ENCODE measurements at places on chromosomes 7 and 10. TPM values are rescaled to one million over a fixed set of nuclear protein-coding genes. Genes with fewer than 3 reads are reported as not detected.

The ACTL6B gene
- total RNA-seq: not detected

The ALKBH4 gene
- total RNA-seq: 4.5 TPM

The PRLHR gene
- total RNA-seq: not detected

The PIP4K2A gene
- total RNA-seq: 12.1 TPM

The SUGCT gene
- 6.8 TPM for total RNA-seq

The TMEM236 gene
- 0.30 TPM for total RNA-seq

The UNC5B gene
- total RNA-seq: 12.8 TPM

DNA sequence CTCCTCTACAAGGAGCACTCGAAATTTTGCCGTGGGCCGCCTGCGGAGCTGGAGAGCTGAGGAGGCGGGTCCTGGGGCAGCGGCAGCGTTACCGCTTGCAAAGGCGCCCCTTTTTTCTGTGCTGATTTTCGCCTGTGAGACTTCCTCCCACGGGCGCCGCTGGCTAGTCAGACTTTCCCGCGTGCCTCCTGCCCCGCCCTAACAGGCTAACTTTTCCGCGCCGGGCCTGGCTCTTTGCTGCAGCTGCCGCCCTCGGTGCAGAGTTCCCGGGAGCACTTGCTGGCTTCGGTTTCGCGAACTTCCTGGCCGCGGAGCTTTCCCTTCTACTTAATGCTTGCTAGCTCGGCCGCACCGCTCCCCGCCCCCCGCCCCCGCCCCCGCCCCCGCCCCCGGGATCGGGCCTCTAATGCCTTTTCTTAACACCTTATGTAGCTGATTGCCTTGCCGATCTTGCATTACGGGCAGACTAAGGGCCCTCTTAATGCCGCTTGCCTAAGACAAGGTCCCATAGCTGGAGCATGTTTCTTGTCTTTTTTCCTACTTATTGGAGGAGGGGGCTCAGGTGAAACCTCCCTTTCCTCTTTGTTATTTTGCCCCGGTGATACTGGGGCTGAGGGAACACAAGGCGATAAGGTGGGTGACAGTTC, 37.9 kb upstream of the RASGEF1A start:
- DNase-seq: peak; percentile 85

DNA sequence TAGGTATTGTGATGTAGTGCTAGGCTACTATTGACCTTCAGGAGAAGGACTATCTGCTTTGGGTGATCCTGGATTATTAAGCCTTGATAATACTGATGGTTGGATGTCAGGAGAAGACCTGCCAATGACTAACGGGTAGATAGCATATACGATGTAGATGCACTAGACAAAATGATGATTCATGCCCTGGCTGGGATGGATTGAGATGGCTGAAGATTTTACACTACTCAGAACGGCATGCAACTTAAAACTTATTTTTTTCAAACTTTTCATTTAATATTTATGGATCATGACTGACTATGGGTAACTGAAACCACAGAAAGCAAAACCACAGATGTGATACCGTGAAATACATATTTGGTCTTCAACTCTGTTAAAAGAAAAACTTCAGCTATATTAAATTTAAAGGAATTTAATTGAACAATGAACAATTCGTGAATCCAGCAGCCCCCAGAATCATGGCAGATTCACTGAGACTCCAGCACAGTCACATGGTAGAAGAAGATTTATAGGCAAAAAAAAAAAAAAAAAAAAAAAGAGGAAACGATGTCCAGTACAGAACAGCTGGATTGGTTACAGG, 124.6 kb upstream of the CDK13 start:
- no peak for DNase-seq

DNA sequence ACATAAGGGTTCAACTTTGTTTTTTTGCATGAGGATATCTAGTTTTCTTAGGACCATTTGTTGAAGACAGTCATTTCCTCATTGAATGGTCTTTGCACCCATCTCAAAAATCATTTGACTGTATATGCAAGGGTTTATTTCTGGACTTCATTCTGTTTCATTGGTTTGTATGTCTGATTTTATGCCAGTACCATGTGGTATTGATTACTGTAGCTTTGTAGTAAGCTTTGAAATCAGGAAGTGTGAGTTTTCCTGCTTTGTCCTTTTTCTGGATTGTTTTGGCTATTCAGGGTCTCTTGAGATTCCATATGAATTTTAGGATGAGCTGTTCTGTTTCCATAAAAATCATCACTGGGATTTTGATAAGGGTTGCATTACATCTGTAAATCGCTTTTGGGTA, 63.9 kb downstream of the SND1 start:
- DNase-seq: no peak

GRCh38 chr7:114504586-114504985, 90.0 kb downstream of the FOXP2 start:
- DNase-seq: no peak

GRCh38 chr7:82166260-82167015, 277.1 kb downstream of the CACNA2D1 start:
- DNase-seq: no peak

DNA sequence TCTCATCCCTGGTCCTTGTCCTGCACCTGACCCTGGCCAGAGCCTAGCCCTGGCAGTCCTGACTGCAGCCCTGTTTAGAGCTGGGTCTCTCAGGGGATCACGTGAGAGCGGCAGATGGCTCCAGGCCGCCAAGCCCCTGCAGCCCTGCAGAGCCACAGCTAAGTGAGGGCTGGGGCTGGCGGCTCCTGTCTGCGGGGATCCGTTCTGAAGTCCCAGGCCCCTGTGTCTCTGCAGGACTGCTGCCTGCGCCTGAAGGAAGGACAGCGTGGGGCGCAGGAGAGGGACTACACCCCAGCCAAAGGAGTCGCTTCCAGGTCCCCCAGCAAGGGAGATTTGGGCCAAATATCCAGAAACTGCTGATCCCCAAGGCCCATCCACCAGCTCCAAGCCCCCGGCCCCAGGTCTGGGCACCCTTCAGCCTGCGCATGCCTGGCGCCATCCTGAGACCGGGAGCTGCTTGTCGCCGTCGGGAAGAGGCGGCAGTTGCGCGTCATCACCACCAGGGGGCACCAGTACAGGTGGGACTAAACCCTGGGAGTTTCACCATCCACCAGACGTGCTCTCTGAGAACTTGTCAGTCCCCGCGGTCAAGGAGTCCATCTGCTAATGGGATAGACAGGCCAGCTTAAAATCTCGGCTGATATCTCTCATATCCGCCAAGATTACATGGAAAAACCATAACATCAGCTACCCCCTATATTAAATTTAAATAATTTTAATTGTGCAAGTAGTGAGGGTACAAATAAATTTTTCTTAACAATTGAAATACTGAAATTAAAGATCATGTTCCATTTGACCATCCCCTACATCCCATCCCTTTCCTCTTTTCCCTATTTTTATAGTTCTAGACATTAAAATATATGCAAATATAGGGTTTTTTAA, 25.1 kb upstream of the GHRHR start:
- DNase-seq: peak; percentile 92

DNA sequence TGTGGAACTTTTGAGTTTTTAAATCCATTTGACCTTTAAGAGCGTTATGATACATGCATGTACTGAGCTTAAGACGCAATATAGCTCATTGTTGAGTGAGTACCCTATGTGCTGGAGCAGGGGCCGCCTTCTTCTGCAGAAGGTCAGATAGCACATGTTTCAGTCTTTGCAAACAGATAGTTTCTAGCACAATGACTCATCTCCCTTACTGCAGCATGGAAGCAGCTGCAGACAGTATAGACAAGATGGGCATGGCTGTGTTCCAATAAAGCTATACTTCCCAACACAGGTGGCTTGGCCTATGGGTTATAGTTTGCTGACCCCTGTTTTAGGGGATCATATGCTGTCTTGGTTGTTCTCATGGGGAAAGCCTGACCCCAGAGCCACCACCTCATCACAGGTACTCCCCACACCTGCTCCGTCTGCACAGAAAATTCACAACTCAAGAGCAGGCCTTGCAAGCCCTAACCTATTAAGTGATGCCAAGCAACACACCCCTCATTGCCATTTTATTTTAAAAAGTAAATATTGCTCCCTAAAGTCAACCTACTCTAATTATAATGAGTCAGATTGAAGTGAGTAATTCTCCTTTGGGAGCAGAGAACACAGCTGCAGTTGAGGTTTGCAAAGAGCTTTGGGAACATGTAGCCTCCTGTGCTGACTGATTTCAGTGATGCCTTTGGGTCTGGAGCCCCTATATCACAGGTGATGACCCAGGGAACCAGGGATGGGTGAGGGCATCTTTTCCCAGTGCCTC, 330.1 kb downstream of the PAXIP1 start:
- DNase-seq: no peak

GRCh38 chr7:101169838-101170551, 4.6 kb upstream of the VGF start:
- peak; percentile 79 for DNase-seq

GRCh38 chr7:18221377-18222293, 194.0 kb upstream of the PRPS1L1 start:
- no peak for DNase-seq

DNA sequence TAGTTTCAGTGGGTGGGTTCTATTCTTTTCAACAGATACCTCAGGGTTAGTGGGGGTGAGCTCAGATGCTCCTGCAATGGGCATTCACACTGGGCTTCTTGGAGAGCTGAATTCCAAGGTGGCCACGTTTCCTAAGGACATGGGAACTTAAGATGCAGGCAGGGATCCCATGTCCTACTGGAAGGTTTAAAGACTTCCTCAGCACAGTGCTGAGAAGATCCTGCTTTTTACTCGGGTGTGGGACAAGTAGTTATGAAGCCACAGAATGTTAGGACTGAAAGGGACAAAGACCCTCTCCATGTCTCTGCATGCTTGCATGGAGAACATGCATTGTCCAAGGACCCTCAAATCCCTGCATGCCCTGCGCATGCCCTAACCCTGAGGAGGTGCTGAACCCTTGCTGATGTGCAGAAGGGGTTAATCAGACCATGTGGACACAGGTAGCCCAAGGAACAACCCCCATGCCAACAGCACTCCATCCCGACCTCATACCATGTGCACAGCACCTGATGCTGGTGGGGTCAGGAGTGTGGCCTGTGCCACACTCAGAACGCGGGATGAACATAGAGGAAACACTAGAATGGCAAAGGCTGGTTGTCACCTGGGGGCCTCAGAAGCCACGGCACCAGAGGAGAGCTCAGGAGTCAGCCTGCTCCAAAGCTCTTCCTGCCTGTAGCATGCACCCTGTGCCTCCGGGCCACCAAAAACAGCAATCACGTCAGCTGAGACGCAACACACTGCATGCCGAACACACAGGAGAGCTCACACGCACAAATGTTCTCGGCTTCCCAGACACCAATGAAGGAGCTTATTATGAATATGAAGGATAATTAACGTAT, 15.2 kb downstream of the IL2RA start:
- no peak for DNase-seq

All from left ventricle myocardium superior (tissue), 1 donor.